Liver (tissue), 10 donors: ENCODE measurements at places on chromosomes 1 and 21.

- no peak overlapping the region for H3K4me3 ChIP-seq
- H3K36me3 ChIP-seq, result peaks cover 29% of the 10 kb centered on the region
- no peak for DNase-seq
- H3K27ac ChIP-seq, result no peak overlapping the region
- no peaks in the 10 kb centered on the region for H3K4me1 ChIP-seq
- H3K27me3 ChIP-seq, result no peaks in the 10 kb centered on the region
These were observed 38.8 kb downstream of the HEATR1 start for GRCh38 chr1:236565530-236565929.

DNA sequence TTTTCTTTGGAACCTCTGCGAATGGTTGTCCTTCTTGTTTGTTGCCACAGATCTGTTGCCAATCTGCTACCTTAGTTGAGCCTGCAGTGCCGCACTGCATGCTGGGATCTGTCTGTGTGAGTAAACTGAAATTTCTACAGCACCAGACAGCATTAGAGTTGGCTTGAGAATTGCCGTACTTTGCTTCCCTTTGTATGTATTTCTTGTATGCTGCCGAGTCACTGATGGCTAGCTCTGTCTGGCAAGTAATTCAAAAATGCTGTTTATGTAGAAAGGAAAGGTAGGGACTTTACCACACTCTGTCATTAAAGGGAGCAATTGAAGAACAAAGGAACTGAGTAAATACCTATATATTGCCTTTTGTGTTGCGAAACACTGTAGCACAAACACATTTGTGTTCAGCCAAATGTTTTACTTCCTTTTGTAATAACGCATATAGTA lies 857.4 kb downstream of the USP25 start:
- no peaks in the 10 kb centered on the region for H3K27me3 ChIP-seq
- no peak for DNase-seq
- peak overlapping the region; percentile 90 for H3K27ac ChIP-seq
- peak overlapping the region; percentile 46 for H3K4me3 ChIP-seq
- peaks cover 12% of the 10 kb centered on the region for H3K4me1 ChIP-seq
- no peaks in the 10 kb centered on the region for H3K36me3 ChIP-seq

GRCh38 chr1:27233667-27234048 lies 774 bp upstream of the WDTC1 start:
- peaks cover 19% of the 10 kb centered on the region for H3K4me1 ChIP-seq
- no peak for DNase-seq
- peak overlapping the region; percentile 32 for H3K4me3 ChIP-seq
- H3K27ac ChIP-seq, result no peak overlapping the region
- no peaks in the 10 kb centered on the region for H3K27me3 ChIP-seq

DNA sequence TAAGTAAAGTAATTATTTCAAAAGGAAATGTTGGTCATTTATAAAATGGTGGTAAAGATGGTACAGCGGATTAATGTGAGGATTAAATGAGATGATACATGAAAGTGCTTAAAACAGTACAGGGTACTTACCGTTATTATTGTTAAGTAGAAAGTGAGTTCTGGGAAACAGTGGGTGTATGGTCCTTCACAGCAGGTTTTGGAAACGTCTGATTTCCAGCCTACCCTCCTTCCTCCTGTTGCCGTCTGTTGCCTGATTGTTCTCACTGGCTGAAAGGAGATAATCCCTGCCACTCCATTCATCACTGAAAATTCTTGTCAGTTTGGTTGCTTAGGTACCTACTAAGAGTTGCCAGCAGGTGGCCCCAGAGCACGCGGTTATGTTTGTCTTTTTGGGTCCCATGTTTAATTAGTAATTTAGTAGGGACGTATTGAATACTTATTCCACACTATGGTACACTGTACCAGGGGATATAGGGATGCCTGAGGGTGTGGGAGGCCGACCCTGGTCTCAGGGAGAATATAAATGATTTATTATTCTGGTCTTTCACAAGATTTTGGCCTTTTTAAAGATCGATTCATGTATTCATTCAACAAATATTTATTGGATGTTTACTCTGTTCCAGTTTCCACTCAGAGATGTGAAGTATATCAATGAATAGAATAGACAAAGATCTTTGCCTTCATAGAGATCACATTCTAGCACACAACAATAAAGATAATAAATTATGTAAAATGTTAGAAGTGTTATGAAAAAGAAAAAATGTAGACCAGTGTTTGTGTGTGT lies 30.8 kb upstream of the RPTN start:
- H3K27ac ChIP-seq, result no peak overlapping the region
- no peaks in the 10 kb centered on the region for H3K27me3 ChIP-seq
- peak overlapping the region; percentile 53 for H3K4me3 ChIP-seq
- DNase-seq, result peak; percentile 40
- no peaks in the 10 kb centered on the region for H3K36me3 ChIP-seq
- peaks cover 17% of the 10 kb centered on the region for H3K4me1 ChIP-seq

DNA sequence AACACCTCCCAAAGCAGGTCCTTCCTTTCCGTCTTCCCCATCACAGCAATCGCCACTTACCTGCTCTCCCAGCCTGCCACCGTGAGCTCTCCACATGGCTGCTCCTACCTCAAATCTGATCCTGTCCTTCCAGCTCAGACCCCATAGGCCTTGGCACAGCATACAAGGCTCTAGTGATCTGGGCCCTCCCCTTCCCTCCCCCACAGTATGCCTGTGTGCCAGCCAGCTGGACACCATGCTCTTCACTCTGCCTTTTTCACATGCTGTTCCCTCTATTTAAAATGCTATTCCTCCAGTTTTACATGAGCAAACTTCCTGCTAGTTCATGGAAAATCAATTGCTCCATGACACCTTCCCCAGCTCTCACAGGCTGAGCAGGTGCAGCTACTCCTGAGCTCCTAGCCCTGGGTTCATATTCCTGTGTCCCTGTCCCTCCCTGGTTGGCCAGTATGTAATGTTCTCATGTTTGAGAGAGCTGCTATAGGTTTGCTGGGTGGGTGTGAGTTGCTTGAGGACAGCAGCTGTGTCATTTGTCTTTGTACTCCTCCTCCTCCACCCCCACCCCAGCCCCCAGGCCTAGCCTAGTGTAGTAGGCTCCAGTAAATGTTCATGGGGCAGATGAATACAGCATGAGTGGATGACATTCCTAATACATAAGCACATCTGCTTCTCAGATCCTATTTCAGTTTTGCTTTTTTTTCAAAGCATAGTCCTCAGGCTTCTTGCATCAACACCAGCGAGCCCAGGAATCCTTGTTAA lies 6.3 kb upstream of the TNNT2 start:
- no peak overlapping the region for H3K27ac ChIP-seq
- no peaks in the 10 kb centered on the region for H3K4me1 ChIP-seq
- peaks cover 3% of the 10 kb centered on the region for H3K36me3 ChIP-seq
- H3K4me3 ChIP-seq, result no peak overlapping the region
- no peaks in the 10 kb centered on the region for H3K27me3 ChIP-seq

DNA sequence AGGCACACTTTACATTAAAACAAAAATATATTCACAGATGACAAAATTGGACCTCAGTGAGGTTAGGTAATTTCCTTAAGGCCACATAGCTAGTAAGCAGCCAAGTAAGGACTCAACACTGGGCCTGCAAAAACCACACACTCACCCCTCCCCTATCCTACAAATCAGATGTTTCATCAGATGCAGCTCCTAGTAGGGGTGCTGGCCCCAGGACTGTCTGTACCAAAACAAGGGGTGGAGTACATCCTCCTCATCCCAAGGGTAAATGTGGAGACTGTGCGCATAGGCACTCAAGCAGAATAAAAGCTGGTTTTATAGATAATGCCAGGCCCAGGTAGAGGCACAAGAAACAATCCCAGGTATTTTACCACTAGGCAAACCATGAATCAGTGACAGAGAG lies 25.7 kb downstream of the URB1 start:
- DNase-seq, result no peak
- no peak overlapping the region for H3K27ac ChIP-seq

GRCh38 chr1:218869276-218869675 lies 304.4 kb upstream of the LYPLAL1 start:
- H3K4me3 ChIP-seq, result no peak overlapping the region
- no peaks in the 10 kb centered on the region for H3K36me3 ChIP-seq
- no peaks in the 10 kb centered on the region for H3K4me1 ChIP-seq
- no peak for DNase-seq
- H3K27me3 ChIP-seq, result no peaks in the 10 kb centered on the region

- no peaks in the 10 kb centered on the region for H3K36me3 ChIP-seq
- no peaks in the 10 kb centered on the region for H3K4me1 ChIP-seq
- no peak overlapping the region for H3K27ac ChIP-seq
- no peaks in the 10 kb centered on the region for H3K27me3 ChIP-seq
- no peak for DNase-seq
These were observed 90.8 kb upstream of the SLC2A1 start for GRCh38 chr1:43049481-43049880.

- no peaks in the 10 kb centered on the region for H3K27me3 ChIP-seq
- no peaks in the 10 kb centered on the region for H3K36me3 ChIP-seq
- H3K4me1 ChIP-seq, result no peaks in the 10 kb centered on the region
These were observed 76.7 kb downstream of the PRDM16 start for GRCh38 chr1:3145532-3146325.

GRCh38 chr1:244067893-244068292 lies 16.8 kb downstream of the ZBTB18 start:
- no peak for DNase-seq
- peak overlapping the region; percentile 27 for H3K27ac ChIP-seq
- H3K27me3 ChIP-seq, result no peaks in the 10 kb centered on the region
- H3K4me3 ChIP-seq, result no peak overlapping the region

DNA sequence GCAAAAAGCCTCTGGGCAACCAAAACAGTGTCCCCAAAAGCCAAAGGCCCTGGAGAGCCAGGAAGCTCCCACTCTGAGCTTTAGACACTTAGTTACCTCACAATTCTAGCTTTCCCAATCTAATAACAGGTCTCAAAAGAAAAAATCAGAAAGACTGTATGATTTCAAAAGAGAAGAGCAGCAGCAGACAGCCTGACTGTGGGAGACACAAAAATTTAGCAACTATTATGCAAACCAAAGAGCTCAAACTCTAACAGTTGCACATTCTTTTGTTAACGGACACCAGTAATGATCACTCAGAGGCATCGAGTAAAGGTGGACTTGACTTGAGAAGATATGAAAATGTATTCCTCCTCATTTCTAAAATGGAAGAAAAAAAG lies 160.1 kb downstream of the SLC45A1 start:
- H3K4me3 ChIP-seq, result no peak overlapping the region
- no peaks in the 10 kb centered on the region for H3K27me3 ChIP-seq
- H3K27ac ChIP-seq, result no peak overlapping the region

DNA sequence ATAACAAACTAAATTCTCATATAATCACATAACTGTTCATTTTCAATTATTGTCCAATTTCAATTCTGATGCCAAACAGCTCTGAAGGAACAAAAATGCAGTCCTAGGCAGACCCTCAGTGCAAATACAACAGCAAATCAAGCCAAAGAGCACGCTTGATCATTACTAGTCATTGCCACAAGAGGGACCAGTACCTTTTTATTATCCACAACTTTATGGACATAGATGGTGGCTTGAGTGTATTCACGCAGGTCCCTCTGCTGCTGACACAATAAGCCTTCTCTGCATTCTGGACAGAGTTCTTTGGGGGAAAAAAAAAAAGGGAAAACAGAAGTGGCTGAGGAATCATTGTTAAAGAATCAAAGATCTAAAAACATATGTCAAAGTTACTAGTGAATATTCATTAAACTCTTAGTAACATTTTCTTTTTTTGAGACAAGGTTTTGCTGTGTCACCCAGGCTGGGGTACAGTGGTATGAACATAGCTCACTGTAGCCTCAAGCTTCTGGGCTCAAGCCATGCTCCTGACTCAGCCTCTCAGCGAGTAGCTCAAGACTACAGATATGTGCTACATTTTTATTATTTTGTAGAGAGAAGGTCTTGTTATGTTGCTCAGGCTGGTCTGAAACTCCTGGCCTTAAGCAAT lies 34.3 kb upstream of the RAP1GAP start:
- no peak for DNase-seq
- no peak overlapping the region for H3K4me3 ChIP-seq
- peaks cover 9% of the 10 kb centered on the region for H3K36me3 ChIP-seq
- no peaks in the 10 kb centered on the region for H3K27me3 ChIP-seq

DNA sequence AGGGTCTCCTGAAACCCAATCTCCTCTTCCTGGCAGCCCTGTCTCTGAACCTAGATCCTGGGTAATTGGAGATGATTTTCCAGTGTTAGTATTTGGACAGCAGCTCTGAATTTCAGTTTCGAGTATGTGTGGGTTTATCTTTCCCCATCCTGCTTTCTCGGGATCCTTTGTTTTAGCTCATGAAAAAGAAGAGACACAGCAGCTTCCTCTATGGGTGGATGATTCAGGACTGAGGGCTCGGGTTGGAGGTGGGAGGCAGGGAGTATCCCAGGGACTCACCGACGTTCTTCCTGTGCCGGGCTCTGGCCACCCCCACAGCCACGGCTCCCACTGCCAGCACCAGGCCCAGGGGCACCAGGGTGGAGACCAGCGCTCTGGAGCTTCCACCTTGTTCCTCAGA lies 10.4 kb upstream of the FCMR start:
- no peaks in the 10 kb centered on the region for H3K27me3 ChIP-seq
- no peaks in the 10 kb centered on the region for H3K4me1 ChIP-seq
- DNase-seq, result no peak
- H3K4me3 ChIP-seq, result no peak overlapping the region
- H3K27ac ChIP-seq, result no peak overlapping the region

GRCh38 chr1:19222979-19223824 lies 13.1 kb upstream of the UBR4 start:
- H3K4me1 ChIP-seq, result no peaks in the 10 kb centered on the region
- no peak overlapping the region for H3K4me3 ChIP-seq
- H3K27ac ChIP-seq, result no peak overlapping the region
- H3K36me3 ChIP-seq, result peaks cover 82% of the 10 kb centered on the region

DNA sequence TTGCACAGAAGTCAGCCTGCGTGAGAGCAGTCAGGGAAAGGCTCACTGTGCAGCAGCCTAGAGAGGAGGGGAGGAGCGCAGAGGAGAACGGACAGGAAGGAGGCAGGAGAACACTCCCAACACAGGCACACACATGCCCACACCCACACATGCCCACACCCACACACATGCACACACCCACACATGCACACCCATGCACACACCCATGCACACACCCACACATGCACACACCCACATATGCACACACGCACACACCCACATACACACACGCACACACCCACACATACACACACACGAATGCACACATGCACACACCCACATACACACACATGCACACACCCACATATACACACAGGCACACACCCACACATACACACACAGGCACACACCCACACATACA lies 7.1 kb downstream of the SUMO3 start:
- H3K4me1 ChIP-seq, result no peaks in the 10 kb centered on the region
- H3K36me3 ChIP-seq, result peaks cover 10% of the 10 kb centered on the region
- H3K27me3 ChIP-seq, result no peaks in the 10 kb centered on the region
- no peak overlapping the region for H3K27ac ChIP-seq
- H3K4me3 ChIP-seq, result no peak overlapping the region
- no peak for DNase-seq

- no peaks in the 10 kb centered on the region for H3K27me3 ChIP-seq
- H3K27ac ChIP-seq, result no peak overlapping the region
- H3K36me3 ChIP-seq, result peaks cover 10% of the 10 kb centered on the region
- no peak overlapping the region for H3K4me3 ChIP-seq
These were observed 15.7 kb downstream of the SSR2 start for GRCh38 chr1:156004843-156005584.
